ENCODE measurements at places on chromosomes 12 and 14. TPM values are rescaled to one million over a fixed set of nuclear protein-coding genes. Genes with fewer than 3 reads are reported as not detected.

The CCDC177 gene
- not detected for total RNA-seq

The GLIPR1L1 gene
- not detected for total RNA-seq

The PLA2G1B gene
- total RNA-seq: not detected

The EML1 gene
- 32.7 TPM for total RNA-seq

The ADSS1 gene
- 6.4 TPM for total RNA-seq

Measured in A549 treated with Mapracorat at 1 μM for 4 hours (cell line).